Left cardiac atrium (tissue), 4 donors: ENCODE measurements at places on chromosomes 5 and 9. TPM values are rescaled to one million over a fixed set of nuclear protein-coding genes. Genes with fewer than 3 reads are reported as not detected.

GRCh38 chr5:3899093-3899492 is 303.5 kb downstream of the IRX1 start:
- DNase-seq: no peak

Gene ZNF79
- 6.2 TPM for total RNA-seq

DNA sequence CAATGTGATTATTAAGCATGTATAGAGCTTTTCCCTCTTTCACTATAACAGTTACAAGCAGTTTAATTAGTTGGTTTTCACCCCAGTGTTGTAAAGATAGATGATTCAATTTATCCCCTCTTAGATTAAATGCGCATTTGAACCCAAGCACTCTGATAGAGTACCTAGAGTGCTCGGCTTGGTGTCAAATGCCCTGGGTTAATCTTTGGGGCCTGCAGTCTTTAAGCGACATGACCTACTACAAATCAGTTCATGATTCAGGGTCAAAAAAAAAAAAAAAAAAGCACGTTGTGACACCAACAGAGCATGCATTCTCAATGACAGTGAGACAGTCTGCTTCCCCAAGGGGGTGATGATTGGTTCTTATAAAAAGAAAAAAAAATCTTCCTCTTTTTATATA is 375.3 kb downstream of the BRINP1 start:
- no peak for DNase-seq

DNA sequence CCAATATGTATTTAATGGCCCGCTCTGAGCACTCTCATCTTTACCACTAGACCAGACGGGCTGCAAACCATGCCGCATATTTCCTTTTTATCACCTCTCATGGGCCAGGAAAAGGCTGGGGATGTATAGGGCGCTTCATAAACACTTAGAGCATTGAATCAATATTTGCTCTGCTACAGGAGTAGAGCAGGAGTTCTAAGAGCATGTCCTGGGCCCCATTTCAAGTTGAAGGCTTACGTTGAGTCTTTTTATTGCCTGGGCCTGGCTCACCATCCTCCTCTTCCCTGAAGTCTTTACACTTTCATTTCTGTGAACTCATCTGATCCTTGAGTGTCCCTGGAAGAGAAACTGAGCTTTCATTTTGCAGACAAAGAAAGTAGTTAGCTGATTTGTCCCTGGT is 112.4 kb downstream of the FSTL4 start:
- DNase-seq: no peak

- peak; percentile 72 for DNase-seq
Measured at GRCh38 chr9:33161011-33161588, 6.0 kb downstream of the B4GALT1 start.

GRCh38 chr9:114318416-114318815 is 4.5 kb upstream of the ORM1 start:
- DNase-seq: no peak

Gene SLC30A5
- total RNA-seq: 48.3 TPM

GRCh38 chr5:39256477-39257235 is 37.3 kb upstream of the FYB1 start:
- no peak for DNase-seq

Gene MZB1
- total RNA-seq: 0.55 TPM

DNA sequence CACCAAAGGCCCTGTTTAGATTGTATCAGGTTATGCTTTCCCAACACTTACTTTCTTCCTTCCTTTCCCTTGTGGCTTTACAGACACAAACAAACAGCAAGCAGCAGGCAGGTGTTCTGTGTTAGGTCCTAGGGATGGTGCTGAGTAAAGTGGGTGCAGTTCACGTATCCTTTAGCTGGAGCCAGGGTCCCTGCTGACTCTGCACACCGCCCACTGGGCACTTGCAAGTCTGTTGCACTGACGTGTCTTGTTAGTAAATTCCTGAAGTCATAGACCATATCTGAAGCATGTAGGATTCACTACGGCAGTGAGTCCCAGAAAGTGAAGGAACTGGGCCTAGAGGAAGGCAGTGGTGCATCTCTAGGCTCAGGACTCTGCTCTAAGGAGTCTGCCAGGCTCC is 96.5 kb downstream of the DAPK1 start:
- no peak for DNase-seq
